HFFc6 (cell line): ENCODE measurements at places on chromosomes 12 and 14.

DNA sequence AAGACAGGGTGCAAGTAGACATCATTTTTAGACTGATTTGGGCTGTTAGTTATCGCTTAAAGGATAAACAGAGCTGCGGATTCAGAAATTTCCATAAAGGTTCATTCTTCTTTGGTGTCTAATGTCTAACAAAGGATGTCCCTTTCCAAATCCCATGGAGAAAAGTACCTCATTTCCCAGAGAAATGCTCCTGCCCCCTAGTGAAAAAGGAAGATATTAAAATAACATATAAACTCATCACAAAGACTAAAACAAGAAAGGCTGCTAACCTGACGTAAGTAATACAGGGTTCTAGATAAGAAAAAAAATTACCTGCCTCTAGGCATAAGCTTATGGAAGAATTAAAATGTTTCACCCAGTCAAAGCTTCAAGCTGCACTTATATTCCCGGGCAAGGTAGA lies 22.8 kb downstream of the ARMH4 start:
- H3K27ac ChIP-seq: no peak overlapping the region
- H3K4me3 ChIP-seq: no peak overlapping the region
- H3K4me1 ChIP-seq: peaks cover 20% of the 10 kb centered on the region
- H3K27me3 ChIP-seq: peaks cover 11% of the 10 kb centered on the region

- H3K4me3 ChIP-seq: no peak overlapping the region
- no peak for DNase-seq
- peaks cover 33% of the 10 kb centered on the region for H3K4me1 ChIP-seq
- H3K27me3 ChIP-seq: peaks cover 3% of the 10 kb centered on the region
- H3K36me3 ChIP-seq: peaks cover 19% of the 10 kb centered on the region
These were observed 12.7 kb downstream of the TPCN1 start for GRCh38 chr12:113233967-113234366.

GRCh38 chr14:91379579-91379932 lies 38.1 kb downstream of the CCDC88C start:
- no peak overlapping the region for H3K27ac ChIP-seq
- H3K4me1 ChIP-seq: peaks cover 9% of the 10 kb centered on the region
- no peak for DNase-seq

GRCh38 chr14:23694949-23695663 lies 58.9 kb downstream of the DHRS2 start:
- H3K27ac ChIP-seq: no peak overlapping the region
- H3K27me3 ChIP-seq: peaks cover 7% of the 10 kb centered on the region
- H3K36me3 ChIP-seq: no peaks in the 10 kb centered on the region
- H3K4me1 ChIP-seq: no peaks in the 10 kb centered on the region
- DNase-seq: no peak

GRCh38 chr14:38342803-38343202 lies 86.9 kb upstream of the CLEC14A start:
- peak overlapping the region; percentile 89 for H3K27ac ChIP-seq
- peaks cover 19% of the 10 kb centered on the region for H3K36me3 ChIP-seq
- peaks cover 64% of the 10 kb centered on the region for H3K4me1 ChIP-seq
- H3K4me3 ChIP-seq: 0 out of 2 replicates have a peak overlapping the region, but pooled peaks have one; percentile 7
- H3K27me3 ChIP-seq: no peaks in the 10 kb centered on the region; the same call in 1 of the 2 replicates

GRCh38 chr12:19431407-19432308 lies 7.6 kb upstream of the AEBP2 start:
- peaks cover 41% of the 10 kb centered on the region for H3K4me1 ChIP-seq
- H3K36me3 ChIP-seq: no peaks in the 10 kb centered on the region
- H3K4me3 ChIP-seq: peak overlapping the region; percentile 57
- H3K27ac ChIP-seq: peak overlapping the region; percentile 99
- peak; percentile 93 for DNase-seq

DNA sequence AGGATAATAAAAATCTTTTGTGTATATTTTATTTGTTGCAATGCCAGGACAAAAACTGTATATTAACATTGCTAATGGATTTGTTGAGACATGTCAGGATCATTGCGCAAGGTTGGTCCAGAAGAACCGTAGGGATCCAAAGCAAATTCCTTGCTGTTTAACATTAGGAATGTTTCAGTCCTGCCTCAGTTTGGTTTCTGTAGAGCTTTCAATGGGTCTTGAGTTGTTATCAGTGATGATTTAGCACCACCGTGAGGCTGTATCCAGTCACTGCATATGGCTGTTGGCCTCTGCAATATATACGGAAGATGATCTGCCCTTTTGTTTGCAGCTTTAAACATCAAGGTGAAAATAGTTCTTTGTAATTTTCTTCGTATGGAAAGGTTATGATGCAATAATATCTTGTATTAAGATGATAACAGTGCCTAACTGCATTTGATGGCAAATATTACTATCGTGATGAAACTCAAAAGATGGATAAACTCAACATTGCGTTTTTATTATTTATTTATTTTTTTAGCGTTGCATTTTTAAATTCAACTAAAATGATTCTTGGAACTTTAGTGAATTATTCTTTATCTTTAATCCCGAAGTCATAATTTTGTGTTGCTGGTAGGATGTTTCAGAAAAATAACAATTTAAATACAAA lies 231.2 kb downstream of the AKAP6 start:
- peak; percentile 79 for DNase-seq
- no peak overlapping the region for H3K27ac ChIP-seq
- no peaks in the 10 kb centered on the region for H3K36me3 ChIP-seq

DNA sequence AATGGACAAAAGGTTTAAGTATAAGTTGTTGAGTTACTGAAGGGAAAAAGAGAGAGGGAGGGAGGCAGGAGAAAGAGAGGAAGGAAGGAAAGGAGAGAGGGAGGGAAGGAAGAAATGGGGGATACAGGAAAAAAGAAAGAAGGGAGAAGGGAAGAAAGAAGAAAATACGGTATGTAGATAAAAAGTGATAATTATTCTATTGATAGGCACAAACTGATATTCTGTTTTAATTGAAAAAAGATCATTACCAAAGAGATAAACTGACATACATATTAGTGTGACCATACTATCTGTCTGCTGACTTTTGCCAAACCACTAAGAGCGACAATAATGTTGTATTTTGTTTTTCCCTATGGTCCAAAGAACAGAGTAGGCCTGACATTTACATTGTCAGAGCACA lies 154.5 kb downstream of the LRFN5 start:
- H3K4me3 ChIP-seq: no peak overlapping the region
- H3K36me3 ChIP-seq: no peaks in the 10 kb centered on the region
- no peak overlapping the region for H3K27ac ChIP-seq

DNA sequence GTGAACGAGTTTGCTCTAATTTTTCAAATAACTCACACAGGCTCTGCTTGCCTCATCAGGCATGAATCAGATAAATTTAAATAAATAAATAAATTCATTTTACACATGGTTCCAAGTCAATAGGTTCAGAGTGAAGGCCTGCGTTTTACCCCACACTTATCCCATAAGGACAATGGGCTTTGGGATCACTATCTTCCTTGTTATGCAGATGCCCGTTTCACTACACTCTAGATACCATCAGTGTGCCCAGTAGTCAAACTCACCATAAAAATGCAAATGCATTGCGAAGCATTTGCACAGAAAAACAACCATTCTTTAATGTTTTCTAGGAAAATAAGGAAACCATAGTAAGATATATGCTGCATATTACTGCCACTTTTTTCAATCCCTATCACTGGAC lies 155.9 kb upstream of the CCDC196 start:
- no peaks in the 10 kb centered on the region for H3K27me3 ChIP-seq
- no peaks in the 10 kb centered on the region for H3K36me3 ChIP-seq
- H3K4me3 ChIP-seq: no peak overlapping the region
- no peak for DNase-seq

- H3K27ac ChIP-seq: no peak overlapping the region
- no peaks in the 10 kb centered on the region for H3K4me1 ChIP-seq
- peaks cover 10% of the 10 kb centered on the region; the same call in 1 of the 2 replicates for H3K36me3 ChIP-seq
- H3K27me3 ChIP-seq: no peaks in the 10 kb centered on the region
- no peak for DNase-seq
These were observed 32.9 kb downstream of the ALKBH1 start for GRCh38 chr14:77674931-77675330.

DNA sequence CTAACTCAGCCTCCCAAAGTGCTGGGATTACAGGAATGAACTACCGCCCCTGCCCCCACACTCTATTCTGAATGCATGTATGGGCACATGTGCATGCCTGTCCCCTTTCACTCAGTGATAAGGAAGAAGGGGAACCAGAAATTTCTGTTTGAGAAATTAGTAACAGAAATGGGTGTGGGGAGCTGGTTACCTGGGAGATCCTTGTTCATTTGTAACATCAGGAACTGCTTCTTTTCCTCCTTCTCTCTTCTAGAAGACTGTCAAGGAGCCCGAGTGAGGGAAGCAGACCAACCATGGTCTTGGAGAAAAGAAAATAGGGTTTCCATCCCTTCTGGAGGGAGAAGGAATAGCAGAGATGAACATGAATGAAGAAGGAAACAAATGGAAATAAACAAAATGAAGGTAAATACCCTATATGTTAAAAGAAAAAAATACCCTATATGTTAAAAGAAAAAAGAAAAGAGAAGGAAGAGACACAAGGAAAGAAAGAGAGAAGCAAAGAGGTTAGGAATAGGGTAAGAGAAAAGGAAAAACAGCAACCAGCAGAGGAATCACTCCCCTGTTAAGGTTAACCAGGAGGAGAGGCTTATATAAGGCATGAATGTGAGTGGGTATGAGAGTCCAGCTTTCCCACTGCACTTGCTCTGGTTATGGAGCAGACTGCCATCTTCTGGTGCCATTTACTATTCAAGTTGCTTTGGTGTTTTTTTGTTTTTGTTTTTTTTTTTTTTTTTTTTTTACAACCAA lies 3.3 kb downstream of the PPP1R3E start:
- peak; percentile 72 for DNase-seq
- peaks cover 4% of the 10 kb centered on the region; the same call in 1 of the 2 replicates for H3K27me3 ChIP-seq
- no peaks in the 10 kb centered on the region for H3K36me3 ChIP-seq
- peak overlapping the region; percentile 93 for H3K4me3 ChIP-seq

GRCh38 chr14:68497011-68497410 lies 295.9 kb downstream of the ZFP36L1 start:
- DNase-seq: no peak
- H3K4me3 ChIP-seq: no peak overlapping the region
- H3K27ac ChIP-seq: no peak overlapping the region

GRCh38 chr14:64906022-64906421 lies 8.2 kb upstream of the CHURC1 start:
- no peak overlapping the region for H3K4me3 ChIP-seq
- H3K4me1 ChIP-seq: peaks cover 10% of the 10 kb centered on the region; the same call in 1 of the 2 replicates
- H3K27me3 ChIP-seq: peaks cover 12% of the 10 kb centered on the region
- DNase-seq: no peak

DNA sequence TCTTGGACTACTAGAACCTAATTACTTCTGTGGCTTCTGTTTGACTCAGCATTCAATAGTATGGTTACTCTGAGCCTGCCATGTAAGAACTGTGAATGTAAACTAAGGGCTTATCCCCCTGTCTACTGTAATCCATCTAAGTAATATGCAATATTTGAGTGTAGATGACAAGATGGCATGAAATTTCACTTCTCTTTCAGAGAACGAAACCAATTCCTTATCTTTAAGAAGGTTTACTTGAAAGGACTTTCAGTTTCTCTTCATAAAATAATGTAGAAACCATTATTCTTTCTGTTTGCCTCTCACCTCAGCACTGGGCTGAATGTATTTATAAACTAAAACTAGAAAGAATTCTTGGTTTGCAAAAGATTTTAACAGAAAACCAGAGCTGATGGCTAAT lies 60.4 kb upstream of the ARID2 start:
- peaks cover 3% of the 10 kb centered on the region; the same call in 1 of the 2 replicates for H3K27me3 ChIP-seq
- peaks cover 12% of the 10 kb centered on the region for H3K4me1 ChIP-seq
- no peak overlapping the region for H3K27ac ChIP-seq

DNA sequence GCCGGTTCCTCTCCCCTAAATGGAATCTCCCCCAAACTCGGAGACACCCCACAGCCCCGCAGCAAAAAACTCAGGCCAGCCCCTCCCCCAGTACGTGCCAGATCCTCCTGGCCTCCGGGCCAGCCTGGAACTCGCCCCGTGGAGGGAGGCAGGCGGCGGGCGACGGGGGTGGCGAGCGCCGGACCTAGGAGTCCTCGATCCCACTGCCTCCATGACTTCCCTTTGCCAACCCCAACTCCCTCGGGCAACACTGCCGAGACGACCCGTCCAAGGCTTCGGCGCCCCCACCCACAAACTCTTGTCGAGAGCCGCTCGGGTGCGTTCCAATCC lies 400 bp downstream of the ADCY6 start:
- H3K27me3 ChIP-seq: no peaks in the 10 kb centered on the region
- no peaks in the 10 kb centered on the region for H3K36me3 ChIP-seq
- H3K4me1 ChIP-seq: peaks cover 23% of the 10 kb centered on the region
- peak overlapping the region; percentile 73 for H3K27ac ChIP-seq
- peak overlapping the region; percentile 91 for H3K4me3 ChIP-seq
- no peak for DNase-seq

DNA sequence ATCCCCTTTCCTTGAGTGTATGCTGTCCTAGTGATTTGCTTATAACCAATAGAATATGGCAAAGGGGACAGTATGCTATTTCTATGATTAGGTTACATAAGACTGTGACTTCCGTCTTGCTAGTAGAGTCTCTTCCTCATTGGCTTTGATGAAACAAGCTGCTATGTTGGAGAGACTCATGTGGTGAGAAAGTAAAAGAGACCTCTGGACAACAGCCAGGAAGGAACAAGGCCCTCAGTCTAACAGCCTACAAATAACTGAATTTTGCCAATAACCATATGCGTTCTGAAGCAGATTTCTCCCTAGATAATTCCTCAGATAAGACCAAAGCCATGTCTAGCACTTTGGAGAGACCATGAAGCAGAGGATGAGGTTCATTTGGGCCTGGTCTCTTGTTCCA lies 134.5 kb upstream of the NAV3 start:
- no peak overlapping the region for H3K27ac ChIP-seq
- H3K36me3 ChIP-seq: no peaks in the 10 kb centered on the region
- H3K4me3 ChIP-seq: no peak overlapping the region
- DNase-seq: no peak
- H3K4me1 ChIP-seq: no peaks in the 10 kb centered on the region

- H3K36me3 ChIP-seq: no peaks in the 10 kb centered on the region
- H3K4me3 ChIP-seq: no peak overlapping the region
- H3K27me3 ChIP-seq: no peaks in the 10 kb centered on the region; the same call in 1 of the 2 replicates
These were observed 29.3 kb upstream of the CPNE8 start for GRCh38 chr12:38934686-38935085.

DNA sequence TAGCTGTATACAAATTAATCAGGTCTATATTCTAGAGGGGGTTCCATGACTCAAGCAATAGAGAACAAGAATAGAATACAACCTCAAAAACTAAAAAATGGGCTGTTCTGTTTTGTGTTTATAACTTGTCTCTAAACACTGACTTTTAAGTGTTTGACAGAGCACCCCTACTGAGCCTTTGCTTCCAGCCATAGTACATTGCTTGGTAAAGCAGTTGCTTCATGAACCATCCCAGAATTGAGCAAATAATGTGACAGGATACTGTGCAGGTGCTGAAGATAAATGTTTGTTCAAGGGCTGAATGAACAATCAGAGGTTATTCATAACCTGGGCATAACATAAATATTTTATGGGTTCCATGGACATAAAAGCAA lies 11.5 kb downstream of the SPTSSA start:
- H3K4me3 ChIP-seq: no peak overlapping the region
- no peak for DNase-seq
- H3K27ac ChIP-seq: no peak overlapping the region

GRCh38 chr14:61037215-61037614 lies 56.2 kb downstream of the SLC38A6 start:
- 0 out of 2 replicates have a peak, but pooled peaks cover 4% of the 10 kb centered on the region for H3K36me3 ChIP-seq
- H3K4me3 ChIP-seq: no peak overlapping the region
- DNase-seq: no peak
- peaks cover 23% of the 10 kb centered on the region for H3K4me1 ChIP-seq
- no peak overlapping the region for H3K27ac ChIP-seq
- H3K27me3 ChIP-seq: no peaks in the 10 kb centered on the region
